ENCODE measurements at places on chromosomes 5 and 9. TPM values are rescaled to one million over a fixed set of nuclear protein-coding genes. Genes with fewer than 3 reads are reported as not detected.

EXD3 gene
- 32.1 TPM for total RNA-seq

F2RL1 gene
- total RNA-seq: 25.9 TPM

TTC23L gene
- total RNA-seq: 1.6 TPM

SEC24A gene
- 18.9 TPM for total RNA-seq

SLC24A2 gene
- total RNA-seq: 0.23 TPM

PHF24 gene
- total RNA-seq: 0.23 TPM

SARDH gene
- 19.6 TPM for total RNA-seq

STING1 gene
- 48.5 TPM for total RNA-seq

SEMA5A gene
- total RNA-seq: 45.6 TPM

TMEM232 gene
- total RNA-seq: 7.3 TPM
